GM04503 (cell line): ENCODE measurements at places on chromosomes 3 and 15.
A peak's percentile ranks its signal among the peaks of the same experiment; 100 is the strongest.

GRCh38 chr3:64321747-64322146, 96.5 kb upstream of the PRICKLE2 start:
- peak; percentile 54 for DNase-seq

GRCh38 chr3:108477511-108478147, 32.8 kb downstream of the MYH15 start:
- DNase-seq = no peak

- no peak for DNase-seq
These were observed 519.8 kb upstream of the GBE1 start for GRCh38 chr3:82281205-82281604.

GRCh38 chr15:40633178-40633577, 39.1 kb downstream of the KNL1 start:
- DNase-seq = no peak
